ENCODE measurements at places on chromosomes 4 and X.

- DNase-seq = no peak
Measured at GRCh38 chrX:113759422-113759821, 824.5 kb upstream of the HTR2C start.

DNA sequence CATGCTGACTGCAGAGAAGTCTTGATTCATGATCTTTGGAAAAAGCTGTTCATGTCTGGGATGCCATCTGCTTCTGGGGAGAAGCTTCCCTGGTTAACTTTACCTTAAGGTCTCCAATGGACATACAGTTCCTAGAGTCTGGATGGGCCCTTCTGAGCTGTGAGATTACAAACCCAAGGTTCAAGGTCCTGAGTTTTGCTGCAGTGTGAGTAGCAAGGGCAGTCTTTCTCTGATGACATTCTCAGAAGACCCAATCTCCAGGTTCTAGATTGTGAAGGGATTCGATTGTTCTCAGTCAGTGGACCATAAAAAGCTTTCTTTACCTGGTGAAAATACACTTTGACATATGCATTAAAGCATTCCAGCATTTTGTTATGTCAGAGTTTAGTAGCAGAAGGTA, 179.2 kb downstream of the AASDH start:
- DNase-seq = no peak

DNA sequence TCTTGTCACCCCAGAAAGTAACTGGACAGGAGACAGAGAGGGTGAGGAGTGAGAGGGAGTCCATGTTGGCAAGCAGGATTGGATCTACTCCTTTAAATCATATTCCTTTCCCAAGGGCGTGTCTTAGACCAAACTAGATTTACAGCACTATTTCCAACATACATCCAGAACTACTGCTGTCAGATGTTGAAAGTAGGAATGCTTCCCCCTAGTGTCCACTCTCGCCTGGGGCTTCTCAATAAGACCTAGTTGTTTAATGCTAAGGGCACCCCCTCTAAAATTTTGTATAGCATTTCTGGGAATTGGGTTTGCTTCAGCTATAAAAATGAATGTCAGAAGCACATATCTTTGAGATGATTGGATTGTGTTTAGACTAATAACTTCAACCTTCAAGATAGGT, 13.3 kb downstream of the OFD1 start:
- DNase-seq = no peak

DNA sequence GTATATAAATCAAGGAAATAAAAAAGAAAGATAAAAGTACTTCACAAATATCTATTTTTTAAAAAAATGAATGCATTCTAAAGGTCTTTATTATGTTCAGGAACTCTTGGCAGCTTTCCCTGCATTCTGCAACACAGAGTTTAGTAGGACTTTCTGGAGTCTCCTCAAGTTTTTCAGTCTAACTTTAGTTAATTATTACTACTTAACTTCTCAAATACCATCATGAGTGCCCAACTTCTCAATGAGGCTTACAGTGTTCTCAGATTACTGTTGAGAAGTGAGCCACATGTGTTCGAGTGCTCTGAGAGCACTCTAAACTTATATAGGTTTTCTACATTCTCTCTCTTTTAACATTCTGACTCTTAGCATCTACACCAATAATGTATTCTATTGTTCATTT, 1852.9 kb upstream of the PCDH10 start:
- DNase-seq = no peak

GRCh38 chrX:135324463-135324862, 15.2 kb downstream of the ETDC start:
- DNase-seq = no peak

- no peak for DNase-seq
Measured at GRCh38 chr4:169219440-169219839, 51.3 kb downstream of the SH3RF1 start.

DNA sequence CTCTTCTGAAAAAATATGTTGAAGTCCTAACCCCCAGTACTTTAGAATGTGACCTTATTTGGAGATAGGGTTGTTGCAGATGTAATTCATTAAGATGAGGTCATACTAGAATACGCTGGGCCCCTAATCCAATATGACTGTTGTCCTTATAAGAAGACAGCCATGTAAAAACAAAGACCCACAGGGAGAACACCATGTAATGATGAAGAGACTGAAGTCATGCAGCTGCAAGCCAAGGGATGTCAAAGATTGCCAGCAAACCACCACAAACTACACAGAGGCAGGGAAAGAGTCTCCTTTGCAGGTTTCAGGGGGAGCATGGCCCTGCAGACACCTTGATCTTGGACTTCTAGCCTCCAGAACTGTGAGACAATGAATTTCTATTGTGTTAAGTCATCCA, 37.4 kb downstream of the CXorf58 start:
- no peak for DNase-seq

All from thoracic aorta (tissue), 2 donors.